Skeletal muscle tissue (tissue), 5 donors: ENCODE measurements at places on chromosomes 7 and 10. TPM values are rescaled to one million over a fixed set of nuclear protein-coding genes. Genes with fewer than 3 reads are reported as not detected.

ZNF239 gene
- 9.4 TPM for total RNA-seq

LDB3 gene
- 87.7 TPM for total RNA-seq

KMT2C gene
- 61.6 TPM for total RNA-seq

FAM20C gene
- total RNA-seq = 14.6 TPM

AKR1B15 gene
- total RNA-seq = under 0.01 TPM
